ENCODE measurements at places on chromosomes 5 and 9.

- no peak for DNase-seq
Observed at GRCh38 chr9:85501882-85502281, 239.9 kb downstream of the AGTPBP1 start.

GRCh38 chr5:172758077-172758833 is 12.7 kb downstream of the DUSP1 start:
- no peak for DNase-seq

- no peak for DNase-seq
Observed at GRCh38 chr9:119938871-119939270, 569.6 kb upstream of the BRINP1 start.

DNA sequence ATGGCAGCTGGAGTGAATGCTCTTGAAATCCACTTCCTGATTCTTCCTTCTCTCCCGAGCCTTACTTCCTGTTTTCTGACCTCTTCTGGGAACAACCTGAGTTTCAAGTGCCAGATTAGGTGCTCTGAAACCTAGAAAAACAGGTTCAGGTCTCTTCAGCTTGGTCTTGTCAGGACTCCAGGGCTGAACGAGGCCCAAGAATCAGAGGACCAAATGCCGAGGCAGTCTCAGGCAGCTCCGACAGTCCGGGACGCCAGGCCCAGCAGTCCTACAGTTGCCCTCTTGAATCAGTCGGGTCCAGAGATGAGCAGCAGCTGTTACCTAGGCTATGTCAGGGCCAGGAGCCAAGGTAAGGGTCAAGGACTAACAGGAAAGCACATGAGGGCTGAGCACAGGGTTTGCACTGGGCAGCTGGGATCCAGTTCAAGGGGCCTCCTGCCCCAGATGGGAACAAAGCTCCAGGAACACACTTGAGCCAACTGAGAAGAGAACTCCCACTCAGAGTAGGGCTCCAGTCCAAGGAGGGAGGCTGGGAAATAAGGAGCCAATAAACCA is 38.3 kb upstream of the ADRA1B start:
- DNase-seq = no peak

DNA sequence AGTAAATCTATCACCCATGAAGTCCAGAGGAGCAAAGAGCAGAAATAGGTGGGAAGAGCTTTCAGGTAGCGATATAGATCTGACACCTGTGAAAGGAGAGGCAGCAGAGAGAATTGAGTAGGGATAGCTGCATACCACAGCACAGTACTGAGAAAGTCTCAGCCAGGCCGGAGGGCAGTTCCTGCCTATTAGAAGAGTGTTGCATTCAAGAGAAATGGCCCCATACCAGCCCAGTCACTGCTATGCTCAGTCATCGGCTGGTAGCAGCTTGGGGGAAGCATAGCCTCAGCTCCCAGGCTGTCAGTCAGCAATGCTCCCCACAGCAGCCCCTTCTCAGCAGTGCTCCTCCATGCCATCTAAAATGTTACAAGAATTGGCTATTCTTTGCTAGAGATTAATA is 285.1 kb upstream of the CDH6 start:
- DNase-seq = no peak

- no peak for DNase-seq
Observed at GRCh38 chr5:166018716-166019115, 2272.7 kb upstream of the WWC1 start.

DNA sequence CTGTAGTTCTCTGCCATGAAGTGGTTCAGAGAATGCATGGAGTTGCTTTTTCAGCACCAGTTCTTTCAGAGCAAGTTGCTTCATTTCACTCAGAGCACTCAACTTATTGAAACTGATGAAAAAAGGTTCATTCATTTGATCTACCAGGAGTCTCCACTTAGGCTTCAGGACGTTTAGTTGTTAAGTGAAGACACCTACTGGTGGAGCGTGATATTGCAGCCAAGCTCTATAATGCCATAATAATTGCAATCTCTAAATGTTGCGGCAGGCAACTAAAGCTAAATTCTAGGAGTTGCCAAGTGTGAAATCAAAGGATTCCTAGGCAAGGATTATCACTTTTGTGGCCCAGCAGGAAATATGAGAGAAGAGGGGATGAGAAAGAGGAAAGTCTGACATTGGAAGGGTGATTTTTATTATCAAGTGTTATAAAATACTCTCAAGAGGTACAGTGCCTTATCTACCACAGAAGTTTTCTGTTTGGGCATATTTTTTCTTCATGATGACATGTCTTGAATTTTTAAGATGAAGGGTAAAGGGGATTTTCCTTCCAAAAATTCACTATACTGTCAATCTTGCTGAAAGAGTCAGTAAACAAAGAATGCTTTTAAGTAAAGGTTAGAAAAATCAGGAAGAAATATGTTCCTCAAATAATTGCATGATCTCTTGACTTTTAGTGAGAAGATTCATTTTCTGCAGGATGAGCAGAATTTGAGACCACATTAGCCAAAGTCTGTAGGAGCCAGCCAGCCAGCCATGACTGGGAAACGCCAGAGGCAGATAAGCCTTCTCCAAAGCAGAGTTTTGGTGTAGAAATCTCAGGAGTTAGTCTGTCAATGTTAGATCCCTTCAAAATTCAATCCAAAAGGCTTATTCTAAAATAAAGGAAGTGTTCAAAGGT is 83.4 kb downstream of the SH3PXD2B start:
- DNase-seq = no peak
